ENCODE measurements at places on chromosomes 5 and 9. TPM values are rescaled to one million over a fixed set of nuclear protein-coding genes. Genes with fewer than 3 reads are reported as not detected.

The MAP1B gene
- total RNA-seq, result 0.12 TPM

The GFPT2 gene
- not detected for total RNA-seq

The ABCA1 gene
- total RNA-seq, result 4.3 TPM

The DMRT3 gene
- not detected for total RNA-seq

The GTF3C4 gene
- 10.2 TPM for total RNA-seq

The FOXD4 gene
- total RNA-seq, result 0.32 TPM

The PCDHGC4 gene
- not detected for total RNA-seq

The FCN2 gene
- not detected for total RNA-seq

The TMEM171 gene
- not detected for total RNA-seq

The BTNL9 gene
- not detected for total RNA-seq

The ACOT12 gene
- not detected for total RNA-seq

The RFESD gene
- 2.2 TPM for total RNA-seq

The NOXA1 gene
- total RNA-seq, result 3.8 TPM

The SLCO4C1 gene
- not detected for total RNA-seq

The CXCL14 gene
- not detected for total RNA-seq

The LCN15 gene
- not detected for total RNA-seq

The TMEM252 gene
- not detected for total RNA-seq

The PAPPA gene
- total RNA-seq, result 0.42 TPM

All from CD4-positive, CD25-positive, alpha-beta regulatory T cell (primary cell).